Fibroblast of skin of left biceps (primary cell): ENCODE measurements at places on chromosomes 3 and 15.

- DNase-seq, result no peak
Measured at GRCh38 chr15:51492528-51492927, 130.0 kb downstream of the DMXL2 start.

GRCh38 chr3:170368921-170369320, 11.4 kb downstream of the SKIL start:
- DNase-seq, result no peak

- DNase-seq, result no peak
Measured at GRCh38 chr15:38844736-38845135, 280.1 kb upstream of the RASGRP1 start.

DNA sequence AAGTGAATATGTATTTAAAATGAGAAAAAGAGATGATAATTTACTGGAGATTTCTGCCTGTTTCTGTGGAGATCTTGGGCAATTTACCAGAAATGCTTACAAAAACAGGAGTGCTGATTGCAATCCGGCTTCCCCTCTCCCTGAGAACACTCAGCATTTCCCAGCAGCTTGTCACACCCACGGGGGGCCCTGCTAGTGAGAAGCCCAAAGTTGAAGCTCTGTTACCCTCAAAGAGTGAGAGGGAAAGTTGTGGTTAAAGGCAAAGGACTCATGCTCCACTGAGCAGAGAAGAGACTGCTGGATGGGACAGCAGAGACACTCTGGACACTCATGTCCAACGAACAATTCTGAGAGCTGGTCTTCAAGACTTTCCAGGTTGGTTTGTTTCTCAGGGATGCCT, 2.9 kb downstream of the MCTP2 start:
- peak; percentile 17 for DNase-seq

- no peak for DNase-seq
Measured at GRCh38 chr3:110564674-110565073, 506.9 kb upstream of the NECTIN3 start.

GRCh38 chr3:40997711-40998519, 201.4 kb upstream of the CTNNB1 start:
- DNase-seq, result no peak
